ENCODE measurements at places on chromosomes 2 and 18. TPM values are rescaled to one million over a fixed set of nuclear protein-coding genes. Genes with fewer than 3 reads are reported as not detected.

ATG16L1 gene
- 26.6 TPM for total RNA-seq

CDK5R2 gene
- total RNA-seq: not detected

AMMECR1L gene
- total RNA-seq: 17.2 TPM

RAB27B gene
- total RNA-seq: 22.2 TPM

PLEKHB2 gene
- total RNA-seq: 73.9 TPM

TUBB8B gene
- 0.38 TPM for total RNA-seq

PTPRM gene
- 99.3 TPM for total RNA-seq

TPO gene
- total RNA-seq: not detected

GRCh38 chr2:233435436-233436190 lies 81.3 kb downstream of the DGKD start:
- H3K4me1 ChIP-seq: no peaks in the 10 kb centered on the region
- no peak overlapping the region for H3K4me3 ChIP-seq
- no peaks in the 10 kb centered on the region for H3K27me3 ChIP-seq
- no peak overlapping the region for H3K27ac ChIP-seq
- peaks cover 48% of the 10 kb centered on the region for H3K36me3 ChIP-seq

DNA sequence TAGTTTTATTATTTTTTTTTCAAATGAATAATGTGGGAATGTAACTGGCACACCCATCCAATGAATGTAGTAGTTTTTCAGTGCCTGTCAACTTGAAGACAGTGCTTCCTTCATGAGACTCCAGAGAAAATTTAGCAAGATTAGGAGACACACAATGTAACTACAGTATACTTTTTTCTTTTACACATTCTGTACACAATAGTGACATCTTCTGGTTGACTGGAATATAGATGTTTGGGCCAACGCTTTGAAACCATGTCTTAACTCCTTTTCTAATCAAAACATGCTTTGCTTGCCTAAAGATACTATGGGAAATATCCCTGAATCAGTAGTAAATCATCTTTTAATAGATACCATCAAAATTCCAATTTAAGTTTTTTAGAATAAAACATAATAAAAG lies 229.5 kb upstream of the ZC3H15 start:
- no peaks in the 10 kb centered on the region for H3K36me3 ChIP-seq
- no peak for DNase-seq
- no peak overlapping the region for H3K4me3 ChIP-seq
- H3K27me3 ChIP-seq: no peaks in the 10 kb centered on the region

- H3K4me3 ChIP-seq: peak overlapping the region; percentile 87
- H3K27me3 ChIP-seq: no peaks in the 10 kb centered on the region
- H3K36me3 ChIP-seq: peaks cover 34% of the 10 kb centered on the region
These were observed 663 bp downstream of the C2orf49 start for GRCh38 chr2:105338020-105338385.

GRCh38 chr2:118987886-118988285 lies 45.9 kb downstream of the MARCO start:
- H3K27me3 ChIP-seq: no peaks in the 10 kb centered on the region
- H3K4me1 ChIP-seq: peaks cover 3% of the 10 kb centered on the region
- no peaks in the 10 kb centered on the region for H3K36me3 ChIP-seq
- H3K27ac ChIP-seq: no peak overlapping the region
- peak; percentile 32 for DNase-seq

- DNase-seq: no peak
- no peak overlapping the region for H3K27ac ChIP-seq
- peaks cover 56% of the 10 kb centered on the region for H3K36me3 ChIP-seq
- H3K4me1 ChIP-seq: no peaks in the 10 kb centered on the region
- no peak overlapping the region for H3K4me3 ChIP-seq
- no peaks in the 10 kb centered on the region for H3K27me3 ChIP-seq
These were observed 80.7 kb downstream of the PXDN start for GRCh38 chr2:1663621-1664020.

GRCh38 chr2:26945991-26946750 lies 24.3 kb upstream of the MAPRE3 start:
- no peaks in the 10 kb centered on the region for H3K4me1 ChIP-seq
- H3K4me3 ChIP-seq: no peak overlapping the region
- no peaks in the 10 kb centered on the region for H3K36me3 ChIP-seq

DNA sequence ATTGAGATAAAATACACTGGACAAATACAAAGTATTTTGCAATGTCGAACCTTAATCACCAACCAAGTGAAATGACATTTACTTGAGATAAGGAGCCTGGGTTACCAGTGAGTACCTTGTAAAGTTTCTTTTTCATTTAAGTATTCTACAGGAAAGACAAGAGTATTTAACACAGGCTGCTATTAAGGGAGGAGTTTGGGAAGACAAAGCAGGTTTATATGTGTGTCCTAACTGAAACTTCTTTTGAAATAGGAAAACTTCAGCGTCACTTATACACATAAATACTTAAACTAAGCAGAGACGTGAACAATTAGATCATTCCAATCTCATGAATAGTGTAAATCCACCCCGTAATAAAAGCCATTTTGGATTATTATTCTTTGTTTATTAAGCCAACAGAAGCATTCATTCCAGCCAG lies 126.7 kb upstream of the CYP26B1 start:
- no peaks in the 10 kb centered on the region for H3K36me3 ChIP-seq
- H3K4me1 ChIP-seq: peaks cover 4% of the 10 kb centered on the region
- no peak overlapping the region for H3K27ac ChIP-seq
- no peak for DNase-seq
- H3K4me3 ChIP-seq: no peak overlapping the region

GRCh38 chr18:79859314-79859713 lies 61.6 kb downstream of the KCNG2 start:
- H3K4me1 ChIP-seq: no peaks in the 10 kb centered on the region
- no peaks in the 10 kb centered on the region for H3K27me3 ChIP-seq
- H3K4me3 ChIP-seq: no peak overlapping the region

DNA sequence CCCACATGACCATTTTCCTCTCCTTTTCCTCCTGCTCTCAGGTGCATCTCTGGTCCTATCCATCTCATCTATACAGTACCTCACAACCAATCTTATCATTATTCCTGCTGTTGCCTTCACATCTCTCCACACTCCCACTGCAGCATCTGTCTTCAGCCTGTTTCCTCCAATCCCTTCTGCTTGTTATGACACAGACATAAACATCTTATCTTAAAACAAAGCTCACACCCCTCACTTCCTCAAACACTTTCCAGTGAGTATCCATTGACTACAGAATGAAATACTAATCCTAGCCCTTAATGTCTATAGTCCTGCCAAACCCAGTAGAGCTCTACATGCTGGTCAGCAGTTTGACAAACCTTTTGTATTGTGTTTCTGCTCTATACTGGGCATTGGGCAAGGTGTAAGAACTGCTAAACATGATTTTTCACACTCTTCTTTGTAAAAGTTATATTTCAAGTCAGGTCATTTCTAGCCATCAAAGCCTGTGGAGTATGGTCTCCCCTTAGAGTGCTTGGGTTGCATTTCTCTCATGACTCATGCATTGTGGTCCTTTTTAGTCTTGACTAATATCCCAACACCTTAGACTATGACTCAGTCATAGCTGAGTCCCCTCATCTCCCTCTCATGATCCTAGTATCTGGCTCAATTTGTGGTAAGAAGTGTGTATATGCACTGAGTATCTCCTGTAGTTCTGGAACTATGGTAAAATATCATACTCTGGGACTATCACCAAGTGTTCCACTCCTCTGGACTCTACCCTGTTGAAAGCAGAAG lies 187.0 kb downstream of the CYRIA start:
- H3K4me3 ChIP-seq: no peak overlapping the region
- no peaks in the 10 kb centered on the region for H3K4me1 ChIP-seq
- H3K27me3 ChIP-seq: no peaks in the 10 kb centered on the region
